ENCODE measurements at places on chromosomes 2 and 18.

GRCh38 chr2:47217277-47217676, 62.2 kb upstream of the STPG4 start:
- DNase-seq = no peak

DNA sequence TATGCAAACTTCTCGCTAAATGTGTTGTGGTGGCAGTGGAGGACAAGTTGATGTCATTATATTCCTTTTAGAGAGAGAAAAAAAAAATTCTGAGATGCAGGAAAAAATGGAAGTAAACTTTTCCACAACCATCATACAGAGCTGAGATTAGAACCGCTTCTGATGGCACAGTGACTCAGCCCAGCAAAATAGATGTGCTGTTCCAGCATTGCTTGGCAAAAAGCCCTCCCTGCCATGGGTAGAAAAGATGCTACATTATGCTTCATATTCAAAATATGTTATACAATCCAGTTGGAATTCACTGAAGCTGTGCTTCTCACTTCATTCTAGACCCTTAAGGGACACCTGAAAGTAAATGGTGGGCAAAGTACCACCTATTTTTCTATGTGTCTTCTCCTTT, 1047.6 kb upstream of the FANCL start:
- DNase-seq = no peak

DNA sequence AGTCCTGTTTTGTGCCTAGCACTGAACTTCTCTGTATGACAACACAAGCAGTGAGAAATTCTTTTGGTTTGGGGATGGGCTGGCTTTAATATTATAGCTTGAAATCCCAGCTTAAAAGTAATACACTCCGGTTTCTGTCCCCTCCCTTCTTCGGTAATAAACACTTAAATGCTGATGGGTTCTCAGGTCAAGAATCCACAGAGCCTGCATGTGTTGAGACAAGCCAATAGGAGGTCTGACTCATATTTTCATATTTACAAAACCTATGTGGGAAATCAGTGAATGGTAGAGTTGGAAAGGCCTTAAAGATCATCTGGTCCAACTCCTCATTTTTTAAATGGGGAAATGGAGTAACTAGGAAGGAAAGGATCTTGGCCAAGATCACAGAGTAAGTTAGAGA, 47.5 kb downstream of the VSNL1 start:
- no peak for DNase-seq

DNA sequence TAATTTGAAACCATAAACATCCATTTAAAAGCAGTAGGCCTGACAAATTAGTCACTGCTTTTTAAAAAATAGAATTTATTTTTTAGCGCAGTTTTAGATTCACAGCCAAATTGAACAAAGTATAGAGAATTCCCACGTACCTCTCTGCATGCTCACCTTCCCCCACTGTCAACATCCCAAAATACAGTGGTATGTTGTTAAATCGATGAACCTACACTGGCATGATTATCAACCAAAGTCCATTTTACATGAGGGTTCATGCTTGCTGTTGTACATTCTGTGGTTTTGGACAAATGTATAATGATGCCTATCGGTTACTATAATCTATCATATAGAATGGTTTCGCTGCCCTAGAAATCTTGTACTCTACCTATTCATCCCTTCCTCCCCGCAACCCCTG, 5.6 kb upstream of the ELOA2 start:
- DNase-seq = no peak

DNA sequence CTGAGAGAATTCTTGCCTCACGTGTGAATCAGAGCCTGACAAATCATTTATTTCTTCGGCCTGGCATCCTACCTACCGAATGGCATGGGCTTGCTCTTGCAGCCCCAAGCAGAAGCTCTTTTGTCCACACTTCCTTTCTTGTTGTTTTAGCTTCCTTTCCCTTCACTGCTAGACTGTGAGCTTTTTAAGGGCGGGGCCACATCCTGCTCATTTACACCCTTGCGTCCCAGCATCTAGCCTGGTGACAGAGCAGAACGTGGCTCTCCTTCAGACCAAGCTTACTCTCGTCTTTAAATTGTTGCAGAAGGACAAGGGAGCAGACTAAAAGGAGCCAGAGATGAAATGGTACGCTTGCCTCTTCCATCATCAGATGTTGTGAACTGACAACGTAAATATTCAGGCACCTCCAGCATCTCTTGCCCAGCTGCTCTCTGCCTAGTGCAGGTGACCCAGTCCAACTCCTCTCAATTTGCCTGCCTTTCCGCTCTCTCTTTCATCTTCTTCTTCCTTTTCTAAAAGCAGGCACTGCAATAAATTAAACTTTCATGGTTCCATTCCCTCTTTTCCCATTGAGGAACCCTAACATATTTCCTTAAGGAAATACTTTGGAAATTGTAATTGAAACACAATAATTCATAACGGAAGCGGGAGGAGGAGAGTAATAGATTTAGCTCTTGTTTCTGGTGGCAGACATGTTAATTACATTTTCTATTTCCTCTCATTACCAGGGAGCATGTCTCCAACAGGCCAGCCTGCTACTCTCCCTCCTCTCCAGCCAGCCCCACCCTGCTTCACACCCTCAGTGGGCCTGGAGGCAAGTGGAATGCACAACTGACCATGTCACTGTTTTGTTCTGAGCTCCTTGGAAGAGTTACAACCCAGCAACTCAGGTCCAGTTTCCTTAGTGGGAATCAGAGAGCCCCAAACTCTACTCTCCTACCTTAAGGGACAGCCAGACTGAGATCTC, 228.1 kb upstream of the TRIB2 start:
- DNase-seq = no peak

Data from stimulated activated CD4-positive, alpha-beta T cell treated with anti-CD3 and anti-CD28 coated beads, Interleukin-2, amount 100 ng/mL, for 4 hours (primary cell).